ENCODE measurements at places on chromosomes 13 and 19.

- DNase-seq: no peak
Measured at GRCh38 chr19:44611812-44612295, 1.5 kb upstream of the IGSF23 start.

DNA sequence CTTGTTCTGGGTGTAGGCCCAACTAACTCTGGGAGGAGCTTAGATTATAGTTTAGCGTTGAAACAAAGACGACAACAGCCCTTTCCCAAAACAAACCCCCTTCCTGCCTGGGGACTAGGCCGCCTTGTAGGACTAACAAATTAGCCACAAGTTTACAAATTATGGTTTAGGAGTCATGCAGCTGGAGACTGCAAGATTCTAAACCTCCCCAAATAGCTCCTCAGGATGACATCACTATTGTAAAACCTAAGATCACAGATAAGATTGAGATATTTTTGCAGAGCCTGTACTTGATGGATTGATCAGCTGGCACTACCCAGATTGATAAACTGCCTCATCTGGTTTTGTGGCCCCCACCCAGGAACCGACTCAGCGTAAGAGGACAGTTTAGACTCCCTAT, 2.3 kb upstream of the SLC25A15 start:
- no peak for DNase-seq

DNA sequence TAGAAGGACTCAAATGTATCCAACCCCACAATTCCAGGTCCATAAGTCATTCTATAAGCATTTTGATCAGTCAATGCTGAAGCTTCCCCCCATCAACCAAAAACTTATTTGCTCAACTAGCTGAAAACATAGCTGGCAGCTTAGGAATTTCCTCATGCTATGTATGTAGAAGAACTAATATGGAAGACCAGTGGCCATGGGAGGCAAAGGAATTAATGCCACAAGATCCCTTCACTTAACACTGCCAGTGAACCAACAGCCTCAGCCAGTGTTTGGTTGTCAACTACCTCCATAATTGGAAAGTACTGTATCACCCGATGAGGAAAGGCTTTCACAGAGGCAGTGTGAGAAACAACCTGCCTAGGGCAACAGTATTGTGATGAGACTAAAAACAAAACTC, 105.4 kb downstream of the ZNF429 start:
- no peak for DNase-seq

GRCh38 chr19:35522745-35523327, 5.3 kb downstream of the SBSN start:
- DNase-seq: no peak

DNA sequence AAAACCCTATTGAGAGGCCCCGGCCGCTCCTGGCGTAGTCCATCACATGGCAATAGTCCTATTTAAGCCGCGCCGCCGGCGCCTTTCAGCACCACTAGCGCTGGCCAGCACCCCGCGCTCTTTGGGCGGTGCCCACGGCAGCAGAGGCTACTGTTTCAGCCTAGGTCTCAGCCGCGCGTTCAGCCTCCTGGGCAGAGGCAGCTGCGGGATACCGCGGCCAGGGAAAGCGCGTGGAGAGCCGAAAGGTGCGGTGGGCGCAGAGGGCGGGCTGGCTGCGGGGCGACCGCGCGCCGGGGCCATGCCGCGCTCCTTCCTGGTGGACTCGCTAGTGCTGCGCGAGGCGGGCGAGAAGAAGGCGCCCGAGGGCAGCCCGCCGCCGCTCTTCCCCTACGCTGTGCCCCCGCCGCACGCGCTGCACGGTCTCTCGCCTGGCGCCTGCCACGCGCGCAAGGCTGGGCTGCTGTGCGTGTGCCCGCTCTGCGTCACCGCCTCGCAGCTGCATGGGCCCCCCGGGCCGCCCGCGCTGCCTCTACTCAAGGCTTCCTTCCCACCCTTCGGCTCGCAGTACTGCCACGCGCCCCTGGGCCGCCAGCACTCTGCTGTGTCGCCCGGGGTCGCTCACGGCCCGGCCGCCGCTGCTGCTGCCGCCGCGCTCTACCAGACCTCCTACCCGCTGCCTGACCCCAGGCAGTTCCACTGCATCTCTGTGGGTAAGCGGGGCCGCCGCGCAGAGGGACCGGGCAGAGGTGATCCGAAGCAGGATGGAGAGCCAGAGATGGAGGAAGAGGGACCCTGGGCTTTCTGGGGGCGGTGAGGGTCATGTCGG, at the start of gene GSX1:
TSS of gene GSX1 (plus strand) at position 91 of the 826 bp plus-strand sequence. CDS start at position 299, 208 bp downstream.
- no peak for DNase-seq

- no peak for DNase-seq
Measured at GRCh38 chr19:48348045-48348444, 15.7 kb downstream of the TMEM143 start.

GRCh38 chr13:106490569-106491321, 44.7 kb downstream of the EFNB2 start:
- DNase-seq: no peak

DNA sequence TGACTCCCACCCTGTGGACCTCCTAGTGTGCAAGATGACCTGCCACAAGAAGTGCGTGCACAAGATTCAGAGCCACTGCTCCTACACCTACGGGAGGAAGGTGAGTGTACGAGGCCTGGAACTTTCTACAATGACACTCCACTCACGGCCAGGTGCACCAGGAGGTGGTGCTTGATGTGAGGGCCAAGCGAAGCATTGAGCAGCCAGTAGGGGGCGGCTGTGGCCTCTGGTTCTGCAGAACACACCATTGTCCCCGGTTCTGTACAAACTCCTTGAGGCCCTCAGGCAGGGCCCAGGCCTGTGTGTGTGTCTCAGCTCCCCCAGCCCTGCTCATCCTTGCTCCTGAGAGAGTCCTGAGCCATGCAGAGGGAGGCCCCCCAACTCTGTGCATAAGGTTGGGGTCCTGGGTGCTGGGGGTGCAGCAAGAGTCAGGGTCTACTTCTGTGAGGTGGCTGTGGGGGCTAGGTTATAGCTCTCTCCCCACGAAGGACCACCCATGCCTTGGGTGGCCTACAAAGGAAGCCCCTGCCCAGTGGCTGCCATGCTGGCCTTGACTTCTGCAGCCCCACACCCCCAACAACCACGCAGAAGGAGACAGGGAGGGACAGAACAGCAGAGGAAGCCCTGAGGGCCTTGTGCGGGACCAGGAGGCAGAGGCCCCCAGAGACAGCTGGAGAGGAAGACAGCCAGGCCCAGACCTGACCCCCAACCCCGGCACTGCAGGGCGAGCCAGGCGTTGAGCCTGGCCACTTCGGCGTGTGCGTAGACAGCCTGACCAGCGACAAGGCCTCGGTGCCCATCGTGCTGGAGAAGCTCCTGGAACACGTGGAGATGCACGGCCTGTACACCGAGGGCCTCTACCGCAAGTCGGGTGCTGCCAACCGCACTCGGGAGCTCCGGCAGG, 9.7 kb upstream of the USE1 start:
- DNase-seq: no peak

DNA sequence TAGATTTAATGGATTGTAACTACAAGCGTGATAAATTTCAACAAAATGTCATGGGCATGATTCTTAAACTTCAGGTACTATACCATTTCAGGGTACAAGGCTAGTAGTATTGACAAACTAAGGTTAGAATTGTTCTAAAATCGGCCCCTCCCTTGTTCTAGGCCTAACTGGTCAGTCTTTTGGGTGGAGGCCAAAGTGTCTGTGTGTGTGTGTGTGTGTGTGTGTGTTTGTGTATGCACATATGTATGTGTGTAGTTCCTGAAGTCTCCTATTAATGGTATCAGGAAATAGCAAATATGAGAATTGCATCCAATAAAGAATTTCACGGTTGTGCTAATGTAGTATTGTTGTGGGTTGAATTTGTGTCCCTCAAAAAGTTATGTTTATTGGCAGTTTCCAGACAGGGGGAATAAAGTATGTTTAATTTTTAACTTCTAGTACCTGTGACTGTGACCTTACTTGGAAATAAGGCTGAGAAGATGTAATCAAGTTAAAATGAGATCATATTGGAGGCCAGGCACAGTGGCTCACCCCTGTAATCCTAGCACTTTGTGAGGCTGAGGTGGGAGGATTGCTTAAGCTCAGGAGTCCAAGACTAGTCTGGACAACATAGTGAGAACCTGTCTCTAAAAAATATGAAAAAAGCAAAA, 119.2 kb downstream of the KLF5 start:
- no peak for DNase-seq

DNA sequence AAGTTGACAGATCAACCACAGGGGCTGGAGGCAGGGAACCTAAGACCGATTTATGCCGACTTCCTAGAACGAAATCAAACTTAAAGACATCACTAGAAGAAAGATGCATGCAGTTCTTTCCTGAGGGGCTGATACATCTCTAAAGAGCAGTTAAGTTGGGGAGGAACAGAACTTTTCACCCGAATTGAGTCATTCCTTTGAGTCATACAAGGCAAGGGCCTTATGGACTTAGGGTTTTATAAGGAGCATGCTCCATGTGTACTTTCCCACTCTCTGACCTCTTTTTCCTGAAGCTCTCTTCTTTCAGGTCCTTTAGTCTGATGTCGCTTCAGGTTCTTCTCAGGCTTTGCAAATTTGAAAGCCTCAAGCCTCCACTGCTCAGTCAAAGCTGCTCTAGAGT, 7.9 kb upstream of the FBXL3 start:
- DNase-seq: no peak

- DNase-seq: no peak
Measured at GRCh38 chr13:43159026-43159461, 135.7 kb downstream of the DNAJC15 start.

DNA sequence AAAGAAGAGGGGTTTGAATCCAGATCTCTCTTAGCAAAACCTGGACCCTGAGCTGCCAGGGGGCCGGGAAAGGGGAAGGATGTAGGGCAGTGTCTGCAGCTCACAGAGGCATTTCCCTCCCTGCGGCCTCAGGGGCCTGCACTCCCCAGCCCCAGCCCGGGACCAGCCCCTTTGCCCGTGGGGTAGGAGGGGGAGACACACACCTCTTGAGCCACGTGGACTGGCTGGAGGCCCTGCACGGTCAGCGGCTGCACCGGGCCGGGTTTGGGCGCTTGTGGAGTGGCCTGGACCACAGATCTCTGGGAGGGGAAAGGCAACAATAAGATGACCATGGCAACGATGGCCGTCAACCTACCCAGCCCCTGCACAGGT, 26.9 kb downstream of the RFX1 start:
- no peak for DNase-seq

DNA sequence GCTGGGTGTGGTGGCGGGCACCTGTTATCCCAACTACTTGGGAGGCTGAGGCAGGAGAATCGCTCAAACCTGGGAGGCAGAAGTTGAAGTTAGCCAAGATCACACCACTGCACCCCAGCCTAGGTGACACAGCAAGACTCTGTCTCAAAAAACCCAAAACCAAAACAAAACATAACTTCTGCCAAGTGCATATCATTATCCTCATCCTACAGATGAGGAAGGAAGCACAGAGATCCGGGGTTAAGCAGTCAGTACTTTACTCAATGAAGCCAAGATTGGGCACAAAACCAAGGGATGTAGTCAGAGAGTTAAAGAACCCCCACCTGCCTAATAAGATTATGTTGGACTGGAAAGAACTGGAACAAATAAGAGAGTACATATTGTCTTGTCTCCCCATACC, 5.5 kb upstream of the TMTC4 start:
- DNase-seq: no peak

- no peak for DNase-seq
Measured at GRCh38 chr19:18759304-18759994, 31.7 kb downstream of the COMP start.

DNA sequence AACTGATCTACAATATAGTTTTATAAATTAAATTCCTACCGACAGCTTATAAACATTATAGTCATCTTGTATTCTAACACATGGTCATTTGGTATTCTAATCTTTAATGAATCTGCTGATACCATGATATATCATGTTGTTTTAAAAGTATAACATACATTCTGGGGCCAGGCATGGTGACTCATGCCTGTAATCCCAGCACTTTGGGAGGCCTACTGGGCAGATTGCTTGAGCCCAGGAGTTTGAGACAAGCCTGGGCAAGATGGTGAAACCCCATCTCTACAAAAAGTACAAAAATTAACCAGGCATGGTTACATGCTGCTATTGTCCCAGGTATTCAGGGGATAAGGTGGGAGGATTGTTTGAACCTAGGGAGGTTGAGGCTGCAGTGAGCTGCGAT, 3.1 kb downstream of the ZNF383 start:
- no peak for DNase-seq

GRCh38 chr13:72165276-72165675, 298.3 kb upstream of the DACH1 start:
- DNase-seq: no peak

DNA sequence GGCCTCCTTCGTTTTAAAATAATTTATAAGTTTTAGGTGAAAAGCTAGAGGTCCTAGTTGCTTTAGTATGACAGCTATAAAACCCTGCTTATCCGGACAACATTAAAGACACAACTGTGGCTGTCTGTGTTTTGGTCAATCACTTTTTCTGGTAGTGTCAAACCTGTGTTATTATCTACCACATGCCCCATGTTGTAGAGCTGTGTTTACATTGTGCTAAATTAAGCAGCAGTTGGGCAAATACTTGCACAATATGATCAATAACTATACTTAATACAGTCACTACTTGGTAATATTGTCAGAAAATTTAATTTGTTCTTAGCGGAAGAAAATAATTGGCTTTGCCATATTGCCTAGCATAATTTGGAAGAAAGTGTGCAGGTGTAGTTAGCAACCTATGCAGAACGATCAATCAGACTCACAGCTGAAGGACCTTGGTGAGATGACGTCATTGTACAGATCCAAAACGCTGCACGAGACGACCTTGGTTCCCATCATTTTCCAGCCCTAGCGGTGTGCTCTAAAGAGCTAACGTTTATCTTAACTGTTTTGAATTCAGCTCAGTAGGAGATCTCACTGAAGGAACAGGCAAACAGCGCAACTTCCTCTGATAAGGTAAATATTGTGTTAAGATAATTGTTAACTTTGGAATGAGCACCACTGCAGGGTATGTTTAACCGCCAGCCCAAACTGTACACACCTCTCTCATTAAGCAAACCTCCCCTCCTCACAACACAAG, 476.6 kb downstream of the IRS2 start:
- DNase-seq: no peak

- DNase-seq: no peak
Measured at GRCh38 chr13:46866150-46866549, 30.7 kb downstream of the HTR2A start.

DNA sequence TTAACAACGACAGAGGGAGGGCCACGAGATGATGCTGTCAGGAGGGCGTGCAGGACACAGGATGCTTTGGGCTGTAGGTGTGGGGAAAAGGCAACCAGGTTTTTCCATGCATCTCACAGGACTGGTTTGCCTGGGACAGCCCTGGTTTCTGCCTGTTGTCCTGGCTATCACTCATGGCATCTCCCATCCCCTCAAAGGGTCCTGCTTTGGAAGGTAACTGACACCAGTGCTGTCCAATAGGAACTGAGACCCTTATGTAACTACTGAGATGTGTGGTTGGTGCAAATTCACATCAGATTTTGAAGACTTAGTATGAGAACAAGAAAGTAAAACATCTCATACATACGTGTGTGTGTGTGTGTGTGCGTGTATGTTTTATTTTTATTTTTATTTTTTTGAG, 144.2 kb downstream of the URI1 start:
- no peak for DNase-seq
